H9 (cell line): ENCODE measurements at places on chromosomes 2 and 18. TPM values are rescaled to one million over a fixed set of nuclear protein-coding genes. Genes with fewer than 3 reads are reported as not detected.

- no peak for DNase-seq
- H3K36me3 ChIP-seq = peaks cover 40% of the 10 kb centered on the region
- no peak overlapping the region for H3K27ac ChIP-seq
- no peaks in the 10 kb centered on the region for H3K27me3 ChIP-seq
These were observed 1.6 kb downstream of the CNDP2 start for GRCh38 chr18:74497778-74498177.

DNA sequence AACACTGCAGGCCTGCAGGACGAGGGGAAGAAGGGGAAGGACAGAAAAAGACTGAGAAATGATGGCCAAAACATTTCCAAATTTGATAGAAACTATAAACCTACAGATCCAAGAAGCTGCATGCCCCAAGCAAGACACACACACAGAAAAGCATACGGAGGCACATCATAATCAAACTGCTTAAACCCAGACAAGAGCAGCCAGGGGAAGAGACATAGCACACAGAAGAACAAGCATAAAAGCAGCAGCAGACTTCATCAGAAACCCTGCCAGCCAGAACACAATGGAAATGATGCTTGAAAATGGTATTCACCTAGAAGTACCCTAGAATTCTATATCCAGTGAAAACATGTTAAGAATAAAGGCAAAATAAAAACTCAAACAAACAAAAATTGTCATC is 57.2 kb upstream of the RNU4ATAC start:
- H3K4me1 ChIP-seq = no peaks in the 10 kb centered on the region; the same call in 1 of the 2 replicates
- H3K27ac ChIP-seq = no peak overlapping the region
- no peak for DNase-seq
- peaks cover 16% of the 10 kb centered on the region for H3K36me3 ChIP-seq
- no peak overlapping the region for H3K4me3 ChIP-seq
- no peaks in the 10 kb centered on the region for H3K27me3 ChIP-seq

GRCh38 chr2:106701203-106702022 is 184.6 kb downstream of the ST6GAL2 start:
- no peak overlapping the region for H3K4me3 ChIP-seq
- H3K4me1 ChIP-seq = no peaks in the 10 kb centered on the region
- no peaks in the 10 kb centered on the region for H3K36me3 ChIP-seq
- H3K27me3 ChIP-seq = no peaks in the 10 kb centered on the region

DNA sequence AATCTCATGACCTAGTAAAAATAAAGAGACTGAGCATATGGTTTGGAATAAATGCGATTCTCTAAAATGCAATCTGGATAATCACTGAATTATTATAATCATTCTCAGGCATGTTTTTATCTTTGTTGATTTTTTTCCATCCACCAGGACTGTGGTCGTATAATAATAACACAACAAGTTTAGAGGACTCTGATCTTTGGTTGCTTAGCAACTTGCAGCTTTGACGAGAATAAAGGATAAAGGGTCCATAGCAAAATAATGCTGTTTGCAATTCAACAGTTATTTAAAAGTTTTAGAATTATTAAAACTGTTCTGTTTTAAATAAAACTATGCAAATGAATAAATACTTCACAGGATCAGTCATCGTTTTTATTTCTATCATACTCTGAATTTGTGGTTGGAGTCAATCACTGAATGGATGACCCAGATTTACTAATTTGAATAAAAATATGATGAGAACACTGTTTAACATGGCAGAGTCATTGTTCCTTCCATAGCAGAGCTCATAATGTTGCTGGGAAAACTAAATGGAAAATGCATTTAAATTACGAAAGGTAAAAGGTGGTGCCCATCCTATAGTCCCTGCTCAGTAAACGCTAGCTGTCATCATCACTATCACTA is 29.3 kb downstream of the DNER start:
- no peaks in the 10 kb centered on the region for H3K4me1 ChIP-seq
- no peak overlapping the region for H3K27ac ChIP-seq
- no peaks in the 10 kb centered on the region for H3K36me3 ChIP-seq
- H3K27me3 ChIP-seq = no peaks in the 10 kb centered on the region
- no peak overlapping the region for H3K4me3 ChIP-seq

DNA sequence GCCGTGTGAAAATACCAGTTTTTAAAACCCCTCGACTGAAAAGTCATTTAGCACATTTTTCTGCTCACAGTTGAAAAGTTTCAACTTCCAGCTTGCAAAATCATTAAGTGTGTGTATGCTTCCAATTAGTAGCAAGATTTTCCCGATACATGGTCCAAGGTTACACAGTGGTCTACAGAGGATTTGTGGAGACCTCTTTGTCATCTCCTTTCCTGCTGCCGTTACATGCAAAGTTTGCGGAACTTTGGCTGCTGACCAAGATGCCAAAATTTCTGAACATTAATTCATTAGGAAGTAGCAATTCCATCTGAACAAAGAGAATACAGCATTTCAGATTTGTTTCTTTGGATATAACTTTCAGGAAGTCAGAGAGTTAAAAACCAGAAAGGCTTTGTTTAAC is 474.6 kb downstream of the PLCL1 start:
- no peaks in the 10 kb centered on the region for H3K4me1 ChIP-seq
- no peak for DNase-seq
- no peak overlapping the region for H3K27ac ChIP-seq
- H3K4me3 ChIP-seq = no peak overlapping the region
- no peaks in the 10 kb centered on the region for H3K27me3 ChIP-seq
- H3K36me3 ChIP-seq = no peaks in the 10 kb centered on the region

GRCh38 chr2:237389831-237390230 is 24.1 kb downstream of the COL6A3 start:
- no peak for DNase-seq
- H3K27me3 ChIP-seq = no peaks in the 10 kb centered on the region
- no peak overlapping the region for H3K4me3 ChIP-seq

Gene SLC5A7
- total RNA-seq = 0.11 TPM in 1 of 2 replicates, not detected in the other

GRCh38 chr2:60226943-60227342 is 326.5 kb downstream of the BCL11A start:
- no peaks in the 10 kb centered on the region for H3K36me3 ChIP-seq
- H3K27ac ChIP-seq = no peak overlapping the region
- H3K4me3 ChIP-seq = no peak overlapping the region
- no peak for DNase-seq
- H3K27me3 ChIP-seq = no peaks in the 10 kb centered on the region

DNA sequence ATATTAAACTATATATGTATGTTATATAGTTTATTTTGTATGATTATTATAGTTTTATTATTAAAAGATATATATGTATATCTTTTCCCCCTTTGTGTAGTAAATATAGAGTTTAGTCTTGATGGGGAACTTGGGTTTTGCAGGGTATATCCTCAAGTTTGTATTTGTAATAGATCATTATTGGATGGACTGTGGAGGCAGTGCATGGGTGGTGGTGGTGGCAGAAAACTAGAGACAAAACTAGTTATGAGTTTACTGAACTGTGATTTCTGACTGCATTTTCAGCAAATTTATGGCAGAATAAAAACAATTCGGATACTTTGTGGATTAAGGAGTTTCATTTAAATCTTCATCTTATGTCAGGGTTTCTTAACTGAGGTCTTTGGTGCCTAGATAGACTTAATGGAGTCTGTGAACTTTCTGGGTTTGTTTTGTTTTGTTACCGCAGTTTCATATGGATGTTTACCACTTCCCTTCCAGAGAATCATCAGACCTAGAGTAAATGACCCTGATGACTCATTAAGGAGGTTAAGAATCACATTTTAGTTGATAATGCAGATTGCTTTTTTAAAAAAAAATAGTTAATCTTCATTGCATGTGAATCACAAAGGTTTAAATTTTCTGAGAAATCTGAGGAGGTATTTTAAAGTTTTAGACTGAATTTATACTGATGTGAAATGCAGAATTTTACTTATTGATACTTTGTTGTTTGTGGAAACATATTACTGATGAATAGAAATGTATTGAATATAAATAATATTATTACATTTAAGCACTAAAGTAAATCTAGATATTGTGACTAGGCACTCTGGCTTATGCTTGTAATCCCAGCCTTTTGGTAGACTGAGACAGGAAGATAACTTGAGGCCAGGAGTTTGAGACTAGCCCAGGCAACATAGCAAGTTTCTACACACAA is 14.5 kb downstream of the EPC2 start:
- no peak overlapping the region for H3K4me3 ChIP-seq
- H3K36me3 ChIP-seq = peaks cover 3% of the 10 kb centered on the region; the same call in 1 of the 2 replicates
- no peak for DNase-seq
- H3K4me1 ChIP-seq = no peaks in the 10 kb centered on the region
- H3K27me3 ChIP-seq = no peaks in the 10 kb centered on the region

DNA sequence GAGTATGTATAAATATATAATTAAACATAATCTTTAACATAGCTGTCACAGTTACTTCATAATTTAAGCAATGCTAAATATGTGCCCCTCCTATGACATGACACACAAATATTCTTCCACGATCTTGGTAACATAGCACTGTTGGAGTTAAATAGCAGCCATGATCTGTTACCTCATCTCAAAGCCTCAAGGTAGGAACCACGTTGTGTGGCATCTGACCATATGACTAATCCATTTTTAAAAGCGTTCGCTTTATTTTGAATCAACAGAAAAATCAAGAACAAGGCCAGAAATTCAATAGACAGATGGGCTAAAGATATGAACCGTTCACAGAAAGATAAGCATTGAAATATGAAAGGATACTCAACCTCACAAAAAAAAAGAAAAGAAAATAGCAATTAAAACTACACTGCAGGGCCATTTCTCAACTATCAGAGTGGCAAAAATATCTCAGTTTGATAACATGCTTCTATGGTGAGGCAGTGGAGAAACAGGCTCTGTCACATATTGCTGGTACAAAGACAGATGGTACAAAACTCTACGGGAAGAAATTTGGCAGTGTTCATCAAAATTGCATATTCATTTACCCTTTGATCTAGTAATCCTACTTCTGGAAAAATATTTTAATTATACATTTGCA is 105.9 kb downstream of the TMX3 start:
- H3K36me3 ChIP-seq = no peaks in the 10 kb centered on the region
- H3K4me1 ChIP-seq = no peaks in the 10 kb centered on the region
- no peaks in the 10 kb centered on the region for H3K27me3 ChIP-seq
- DNase-seq = no peak
- no peak overlapping the region for H3K27ac ChIP-seq

- H3K4me3 ChIP-seq = no peak overlapping the region
- peaks cover 4% of the 10 kb centered on the region; the same call in 2 of the 3 replicates for H3K36me3 ChIP-seq
- H3K27ac ChIP-seq = no peak overlapping the region
- DNase-seq = no peak
- H3K4me1 ChIP-seq = no peaks in the 10 kb centered on the region
- no peaks in the 10 kb centered on the region for H3K27me3 ChIP-seq
These were observed 384.7 kb upstream of the ZEB2 start for GRCh38 chr2:144904612-144905011.

GRCh38 chr2:68807821-68808266 is 63.4 kb downstream of the BMP10 start:
- no peaks in the 10 kb centered on the region for H3K4me1 ChIP-seq
- no peak overlapping the region for H3K27ac ChIP-seq
- H3K27me3 ChIP-seq = no peaks in the 10 kb centered on the region
- DNase-seq = no peak

DNA sequence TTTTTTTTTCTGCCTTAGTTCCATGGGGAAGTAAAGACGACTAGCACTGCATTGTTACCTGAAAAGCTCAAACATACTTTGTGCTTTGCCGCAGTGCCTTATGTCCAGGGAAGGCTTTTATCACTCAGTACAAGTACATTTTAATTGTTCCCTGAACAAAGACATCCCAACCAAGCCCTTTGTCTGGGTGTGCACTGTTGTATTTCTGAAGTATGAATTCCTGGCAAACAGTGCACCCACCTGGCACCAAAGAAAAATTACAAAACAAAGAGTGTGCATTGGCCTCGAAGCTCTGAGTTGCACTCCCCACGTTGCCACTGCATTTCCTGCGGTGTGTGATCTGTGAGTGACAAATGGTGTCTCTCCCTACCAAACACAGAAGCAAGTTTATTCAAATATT is 858.5 kb upstream of the PIK3C3 start:
- no peaks in the 10 kb centered on the region for H3K4me1 ChIP-seq
- H3K27me3 ChIP-seq = no peaks in the 10 kb centered on the region
- no peaks in the 10 kb centered on the region for H3K36me3 ChIP-seq
- no peak overlapping the region for H3K4me3 ChIP-seq
- no peak overlapping the region for H3K27ac ChIP-seq
- no peak for DNase-seq

DNA sequence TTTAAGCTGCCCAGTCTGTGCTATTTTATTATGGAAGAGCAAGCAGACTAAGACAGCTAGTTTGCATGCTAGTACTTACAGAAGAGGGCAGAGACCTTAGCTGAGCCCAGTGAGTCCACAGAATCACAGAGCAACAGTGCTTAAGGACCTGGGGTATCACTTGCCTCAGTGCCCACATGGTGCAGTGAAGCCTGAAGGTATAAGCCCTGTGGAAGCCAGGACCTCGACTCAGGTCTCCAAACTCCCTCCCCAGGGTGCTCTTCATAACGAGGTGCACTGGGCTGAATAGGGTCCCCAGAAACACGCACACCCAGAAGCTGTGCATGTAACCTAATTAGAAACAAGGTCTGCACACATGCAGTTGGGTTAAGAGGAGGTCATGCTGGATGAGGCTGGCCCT is 718.1 kb downstream of the GALR1 start:
- no peak overlapping the region for H3K4me3 ChIP-seq
- H3K36me3 ChIP-seq = no peaks in the 10 kb centered on the region

DNA sequence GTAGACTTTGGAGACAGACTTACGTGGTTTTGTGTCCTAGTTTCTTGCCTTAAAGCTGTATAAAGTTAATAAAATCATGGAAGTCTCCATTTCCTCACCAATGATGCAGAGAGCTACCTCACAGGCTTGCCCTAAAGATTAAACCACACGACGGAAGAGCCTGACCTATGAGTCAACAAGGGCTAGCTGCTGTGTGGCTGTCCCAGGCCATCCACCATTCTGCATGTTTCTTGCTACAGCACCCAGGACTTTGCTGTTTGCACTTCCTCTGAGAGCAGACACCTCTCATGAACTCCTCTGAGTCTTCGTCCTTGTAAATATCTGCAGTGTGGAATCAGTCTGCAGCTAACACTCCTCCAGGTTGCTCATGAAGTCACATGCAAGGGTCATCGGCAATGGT is 160.0 kb upstream of the TRIB2 start:
- peaks cover 4% of the 10 kb centered on the region; the same call in 1 of the 2 replicates for H3K4me1 ChIP-seq
- no peak for DNase-seq
- no peaks in the 10 kb centered on the region for H3K27me3 ChIP-seq
- H3K36me3 ChIP-seq = no peaks in the 10 kb centered on the region
- H3K27ac ChIP-seq = no peak overlapping the region
- no peak overlapping the region for H3K4me3 ChIP-seq

GRCh38 chr2:152407204-152407721 is 72.3 kb downstream of the FMNL2 start:
- no peak overlapping the region for H3K27ac ChIP-seq
- H3K4me1 ChIP-seq = peaks cover 7% of the 10 kb centered on the region; the same call in 1 of the 2 replicates
- peak overlapping the region; percentile 31; the same call in 1 of the 2 replicates for H3K4me3 ChIP-seq
- no peaks in the 10 kb centered on the region for H3K36me3 ChIP-seq
- DNase-seq = peak; percentile 63
